ENCODE measurements at places on chromosomes 6 and 20.

- peak; percentile 9 for DNase-seq
These were observed 109.3 kb upstream of the FAM83B start for GRCh38 chr6:54737247-54737646.

GRCh38 chr6:113630738-113631535, 226.2 kb upstream of the MARCKS start:
- DNase-seq, result peak; percentile 90

DNA sequence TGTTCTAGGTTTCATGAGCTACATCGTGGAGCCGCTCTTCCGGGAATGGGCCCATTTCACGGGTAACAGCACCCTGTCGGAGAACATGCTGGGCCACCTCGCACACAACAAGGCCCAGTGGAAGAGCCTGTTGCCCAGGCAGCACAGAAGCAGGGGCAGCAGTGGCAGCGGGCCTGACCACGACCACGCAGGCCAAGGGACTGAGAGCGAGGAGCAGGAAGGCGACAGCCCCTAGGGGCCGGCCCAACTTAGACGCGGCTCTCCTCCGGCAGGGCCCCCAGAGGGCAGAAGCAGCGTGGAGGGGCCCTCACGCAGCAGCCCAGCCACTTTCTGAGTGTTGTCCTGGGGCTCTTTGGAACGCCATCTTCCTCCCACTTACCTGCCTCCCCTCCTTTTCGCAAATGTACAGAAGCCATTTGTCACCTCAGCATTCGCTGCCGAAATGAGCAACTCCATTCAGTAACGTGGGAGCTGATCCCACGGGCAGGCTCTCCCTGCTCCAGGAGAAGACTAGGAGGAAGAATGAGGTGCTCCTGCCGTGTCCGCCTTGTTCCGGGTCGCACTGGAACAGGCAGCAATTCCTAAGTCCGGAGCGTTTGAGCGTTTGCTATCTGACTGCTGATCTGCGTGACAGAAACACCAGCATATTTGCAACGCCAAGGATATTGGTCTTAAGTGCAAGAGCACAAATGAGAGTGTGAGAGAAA, 58.4 kb downstream of the MTFR2 start:
- no peak for DNase-seq

GRCh38 chr20:62458275-62459251, 17.2 kb downstream of the GATA5 start:
- no peak for DNase-seq

DNA sequence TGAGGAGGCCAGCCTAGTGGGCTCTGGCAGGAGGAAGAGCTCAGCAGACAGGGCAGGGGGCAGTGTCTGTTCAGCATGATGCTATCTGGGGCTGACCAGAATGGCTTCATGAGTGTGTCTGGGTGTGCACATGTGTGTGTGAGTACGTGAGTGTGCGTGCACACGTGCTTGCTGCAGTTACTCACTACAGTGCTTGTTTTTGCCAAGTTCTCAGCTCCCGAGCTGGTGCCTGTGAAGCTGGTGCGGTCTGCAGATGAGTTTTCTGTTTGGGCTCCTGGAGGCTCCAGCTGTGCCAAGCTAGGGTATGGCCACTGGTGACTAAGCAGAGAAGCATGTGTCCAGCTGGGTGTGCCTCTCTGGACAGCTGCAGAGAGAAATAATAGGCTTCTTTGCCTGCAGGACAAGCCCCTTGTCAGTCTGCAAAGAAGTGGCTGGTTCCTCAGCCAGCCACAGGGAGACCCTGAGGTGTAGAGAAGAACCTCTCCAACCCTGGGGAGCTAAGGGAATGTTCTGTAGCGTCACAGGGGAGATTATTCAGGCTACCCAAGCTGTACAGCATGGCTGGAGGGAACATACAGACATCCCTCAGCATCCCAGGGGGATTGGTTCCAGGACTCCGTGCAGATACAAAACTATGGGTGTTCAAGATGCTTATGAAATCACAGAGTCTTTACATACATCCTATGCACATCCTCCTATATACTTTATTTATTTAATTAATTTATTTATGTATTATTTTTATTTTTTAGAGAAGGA, 40.2 kb upstream of the FAM50B start:
- no peak for DNase-seq

DNA sequence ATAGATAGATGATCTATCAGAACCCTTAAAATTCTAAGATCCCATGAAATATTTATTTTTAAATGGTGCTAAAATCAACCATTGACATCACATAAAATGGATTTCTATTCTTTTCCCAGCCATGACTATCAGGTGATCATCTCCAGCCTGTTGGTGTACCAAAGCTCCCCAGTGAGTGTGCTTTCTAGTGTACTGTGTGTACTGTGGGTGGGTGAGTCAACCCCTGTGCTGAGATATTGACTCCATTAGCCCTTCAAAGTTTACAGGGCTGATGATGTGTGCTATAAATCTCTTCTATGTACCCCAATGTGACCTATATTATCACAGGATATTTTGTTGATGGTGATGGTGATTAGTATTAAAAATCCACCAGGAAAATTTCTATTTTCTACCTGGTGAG, 344.6 kb downstream of the MMUT start:
- no peak for DNase-seq

GRCh38 chr6:111805511-111806164, 67.6 kb downstream of the FYN start:
- DNase-seq, result peak; percentile 87

DNA sequence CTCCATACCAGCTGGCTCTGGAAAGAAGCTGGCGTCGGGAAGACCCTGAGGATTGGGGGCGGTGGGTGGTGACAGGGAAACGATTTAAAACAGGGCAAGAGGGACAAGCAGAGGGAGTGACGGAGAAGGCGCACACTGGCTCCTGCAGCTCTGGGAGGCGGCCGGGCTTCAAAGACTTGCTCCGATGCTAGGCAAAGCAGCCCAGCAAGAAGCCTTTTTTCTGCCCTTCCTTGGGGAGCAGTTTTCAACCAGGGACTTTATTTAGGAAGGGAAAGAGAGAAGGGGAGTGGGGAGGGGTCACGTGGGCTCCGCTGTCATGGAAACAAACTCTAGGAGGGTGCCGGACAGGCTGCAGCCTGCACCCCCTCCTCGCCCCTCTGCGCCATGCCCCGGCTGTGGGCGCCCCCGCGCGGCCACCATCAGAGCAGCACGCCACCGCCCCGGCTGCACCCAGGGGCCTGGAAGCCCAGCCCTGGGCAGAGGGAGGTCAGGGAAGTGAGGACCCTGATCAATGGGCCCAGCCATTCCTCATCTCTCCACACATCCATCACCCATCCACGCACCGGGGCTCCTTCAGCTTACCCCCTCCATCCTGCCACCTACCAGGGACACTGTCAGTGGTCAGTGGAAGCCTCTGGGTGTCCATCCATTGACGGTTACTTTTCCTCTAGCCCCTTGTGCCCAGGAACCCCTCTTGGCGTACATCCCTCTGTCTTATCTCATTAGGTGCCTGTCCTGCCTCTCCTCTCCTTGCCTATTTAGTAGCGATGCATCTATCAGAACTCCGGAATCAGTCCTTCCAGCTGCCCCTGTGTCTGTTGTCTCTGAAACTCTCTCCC, 66.6 kb upstream of the CCDC167 start:
- DNase-seq, result peak; percentile 73

- DNase-seq, result peak; percentile 59
These were observed 70.3 kb downstream of the SCAND1 start for GRCh38 chr20:35883778-35884540.

DNA sequence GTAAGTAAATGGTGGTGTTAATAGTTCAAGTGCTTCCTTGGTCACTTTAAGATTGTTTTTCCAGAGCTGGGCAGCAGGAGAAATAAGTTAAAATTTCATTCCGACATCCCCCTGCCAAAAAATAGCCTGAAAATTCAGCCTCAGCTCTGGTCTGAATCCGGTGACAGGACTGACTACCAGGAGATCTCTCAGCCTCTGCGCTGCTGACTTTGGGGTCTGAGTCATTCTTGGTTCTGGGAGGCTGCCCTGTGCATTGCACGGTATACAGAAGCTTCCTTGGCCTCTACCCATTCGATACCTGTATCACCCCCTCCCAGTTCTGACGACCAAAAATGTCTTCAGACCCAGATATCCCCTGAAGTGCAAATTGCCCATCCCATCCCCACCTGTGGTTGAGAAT, 36.3 kb upstream of the TFAP2C start:
- DNase-seq, result no peak

- DNase-seq, result no peak
These were observed 28.8 kb upstream of the VEGFA start for GRCh38 chr6:43740961-43741764.

Data from activated CD4-positive, alpha-beta T cell treated with anti-CD3 and anti-CD28 coated beads, Interleukin-10, Interleukin-2, amounts not matched to agents 100 ng/mL and 50 ng/mL, durations not matched to agents 16 hours and 8 hours (primary cell).